RPMI7951 (cell line): ENCODE measurements at places on chromosomes 16 and 17. TPM values are rescaled to one million over a fixed set of nuclear protein-coding genes. Genes with fewer than 3 reads are reported as not detected.

HNF1B gene
- total RNA-seq = 0.12 TPM in 1 of 2 replicates, not detected in the other

DNA sequence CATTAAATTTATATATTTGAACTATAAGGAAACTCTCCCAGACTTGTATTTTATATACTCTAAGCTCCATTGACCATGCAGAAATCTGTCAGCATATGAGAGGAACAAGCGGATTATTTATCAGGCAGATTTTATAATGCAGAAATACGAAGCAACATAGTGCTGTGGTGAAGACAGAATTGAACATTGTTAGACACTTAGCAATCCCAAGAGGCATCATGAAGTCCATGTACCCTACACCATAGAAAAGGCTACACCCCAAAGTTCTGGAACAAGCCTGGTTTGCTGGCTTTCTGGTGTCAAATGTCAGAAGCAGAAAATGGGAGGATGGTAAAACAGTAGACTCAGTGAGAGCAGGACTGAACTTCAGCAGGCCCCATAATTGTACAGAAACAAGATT is 241.1 kb downstream of the PRKCA start:
- no peak for DNase-seq

GRCh38 chr17:45841883-45842525 is 2.7 kb upstream of the SPPL2C start:
- no peak for DNase-seq

DNA sequence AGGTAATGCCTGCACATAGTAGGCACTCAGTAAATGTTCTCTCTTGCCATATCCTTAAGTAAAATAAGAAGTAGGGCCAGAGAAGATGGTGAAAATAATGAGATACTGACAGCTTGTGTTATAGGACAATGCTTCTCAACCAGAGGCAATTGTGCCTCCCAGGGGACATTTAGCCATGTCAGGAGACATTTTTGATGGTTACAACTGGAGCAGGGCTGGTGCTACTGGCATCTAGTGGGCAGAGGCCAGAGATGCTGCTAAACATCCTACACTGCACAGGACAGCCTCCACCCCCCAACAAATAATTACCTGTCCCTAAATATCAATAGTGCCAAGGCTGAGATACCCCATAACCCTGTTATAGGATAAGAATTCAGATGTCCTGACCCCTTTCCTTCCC is 1.7 kb downstream of the RAD51D start:
- peak; percentile 51 for DNase-seq
